ENCODE measurements at places on chromosomes 3 and 15. TPM values are rescaled to one million over a fixed set of nuclear protein-coding genes. Genes with fewer than 3 reads are reported as not detected.

- no peak for DNase-seq
Measured at GRCh38 chr3:31695280-31696008, 162.7 kb downstream of the STT3B start.

- DNase-seq: no peak
Measured at GRCh38 chr3:117150628-117151027, 441.0 kb downstream of the TUSC7 start.

- no peak for DNase-seq
Measured at GRCh38 chr3:179898024-179898423, 138.7 kb downstream of the PEX5L start.

- no peak for DNase-seq
Measured at GRCh38 chr15:69583626-69584025, 131.0 kb downstream of the RPLP1 start.

GRCh38 chr3:3113042-3113709 is 3.0 kb upstream of the IL5RA start:
- DNase-seq: no peak

GRCh38 chr3:141316851-141317250 is 51.5 kb upstream of the ZBTB38 start:
- no peak for DNase-seq

GRCh38 chr3:188946351-188947240 is 225.2 kb upstream of the TPRG1 start:
- DNase-seq: no peak

- no peak for DNase-seq
Measured at GRCh38 chr3:56547486-56547885, 9.5 kb upstream of the CCDC66 start.

Gene TGM4
- not detected for total RNA-seq

GRCh38 chr3:17805461-17805940 is 63.1 kb upstream of the TBC1D5 start:
- DNase-seq: no peak

Gene SCAANT1
- total RNA-seq: not detected

Gene PRICKLE2
- total RNA-seq: 61.1 TPM

Gene SLC22A13
- not detected for total RNA-seq

- DNase-seq: no peak
Measured at GRCh38 chr3:101850246-101851051, 1.1 kb downstream of the NFKBIZ start.

DNA sequence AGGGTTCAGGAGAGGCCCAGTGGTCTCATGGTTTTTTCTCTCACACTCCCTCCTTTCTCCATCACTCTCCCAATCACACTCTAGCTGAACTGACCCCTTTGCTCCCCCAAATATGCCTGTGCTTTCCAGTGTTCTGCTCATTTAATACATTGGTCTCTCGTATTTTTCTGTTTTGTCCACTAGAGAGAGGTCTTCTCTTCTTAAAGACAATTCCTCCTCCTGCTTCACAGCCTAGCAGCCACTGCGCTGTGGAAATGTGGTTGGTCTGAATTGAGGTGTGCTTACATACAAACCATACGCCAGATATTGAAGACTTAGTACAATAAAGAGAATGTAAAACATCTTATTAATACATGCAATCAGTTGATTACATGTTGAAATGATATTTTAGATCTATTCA is 60.6 kb upstream of the XCR1 start:
- no peak for DNase-seq

DNA sequence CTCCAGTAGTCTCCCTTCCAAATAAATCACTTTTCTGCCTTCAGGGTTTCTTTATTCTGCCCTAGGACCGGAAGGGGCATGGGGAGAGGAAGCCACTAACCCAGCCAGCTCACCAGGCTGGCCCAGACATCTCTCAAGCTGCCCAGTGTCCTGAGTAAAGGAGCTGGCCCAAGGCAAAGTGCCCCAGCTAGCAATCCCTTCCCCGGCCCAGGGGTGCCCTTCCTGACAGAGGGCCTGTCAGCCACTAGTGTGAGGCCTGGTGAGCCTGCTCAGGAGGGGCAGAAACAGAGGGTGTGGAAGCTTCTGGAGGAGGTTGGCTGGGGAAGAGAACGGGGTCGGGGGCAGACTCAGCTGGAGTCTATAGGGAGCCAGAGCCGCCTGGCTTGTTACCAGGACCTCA is 22.2 kb downstream of the SHF start:
- no peak for DNase-seq

Gene SLC7A14
- 2.8 TPM for total RNA-seq

- no peak for DNase-seq
Measured at GRCh38 chr15:80550219-80550907, 144.7 kb upstream of the ABHD17C start.

Gene COL7A1
- 1.5 TPM for total RNA-seq

DNA sequence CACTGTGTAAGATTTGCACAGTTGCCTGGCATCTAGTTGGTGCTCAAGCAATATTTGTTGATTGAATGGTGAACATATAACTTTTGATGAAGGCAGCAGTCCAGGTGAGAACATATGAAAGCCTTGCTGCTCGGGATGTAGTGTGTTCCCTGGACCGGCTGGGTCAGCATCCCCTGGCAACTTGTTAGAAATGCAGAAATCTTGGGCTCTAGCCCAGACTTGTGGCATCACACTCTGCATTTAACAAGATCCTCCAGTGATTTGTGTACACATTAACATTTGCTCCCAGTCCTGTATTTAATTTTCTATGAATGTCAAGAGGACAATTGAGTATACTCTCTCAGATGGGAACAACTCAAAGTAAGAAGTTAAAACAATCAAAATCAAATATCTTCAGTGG is 69.0 kb upstream of the SAMMSON start:
- DNase-seq: no peak

Gene ERC2
- 2.9 TPM for total RNA-seq

GRCh38 chr3:72601060-72601459 is 247.2 kb downstream of the SHQ1 start:
- DNase-seq: no peak

Gene MYH15
- not detected for total RNA-seq

GRCh38 chr3:2465842-2466241 is 367.2 kb downstream of the CNTN4 start:
- DNase-seq: no peak

DNA sequence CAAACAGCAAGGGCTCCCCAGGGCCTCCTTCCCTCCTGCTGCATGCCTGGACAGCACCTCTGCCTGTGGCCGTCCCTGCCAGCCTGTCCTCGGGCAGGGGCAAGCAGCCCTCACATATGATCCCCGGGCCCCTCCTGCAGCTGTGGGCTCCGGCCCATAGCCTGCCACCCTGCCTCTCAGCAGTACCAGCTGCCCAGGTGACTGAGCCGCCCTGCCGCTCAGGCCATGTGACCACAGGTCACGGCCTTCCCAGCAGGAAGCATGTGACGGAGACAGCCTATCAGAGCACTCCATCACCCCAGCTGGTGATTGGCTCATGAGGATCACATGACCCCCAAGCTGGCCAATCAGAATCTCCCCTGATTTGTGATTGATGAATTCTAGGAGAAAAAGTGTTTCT is 23.9 kb downstream of the ALDH1L1 start:
- DNase-seq: no peak

Gene ACAN
- not detected for total RNA-seq

- no peak for DNase-seq
Measured at GRCh38 chr3:134839990-134840389, 44.9 kb downstream of the EPHB1 start.

DNA sequence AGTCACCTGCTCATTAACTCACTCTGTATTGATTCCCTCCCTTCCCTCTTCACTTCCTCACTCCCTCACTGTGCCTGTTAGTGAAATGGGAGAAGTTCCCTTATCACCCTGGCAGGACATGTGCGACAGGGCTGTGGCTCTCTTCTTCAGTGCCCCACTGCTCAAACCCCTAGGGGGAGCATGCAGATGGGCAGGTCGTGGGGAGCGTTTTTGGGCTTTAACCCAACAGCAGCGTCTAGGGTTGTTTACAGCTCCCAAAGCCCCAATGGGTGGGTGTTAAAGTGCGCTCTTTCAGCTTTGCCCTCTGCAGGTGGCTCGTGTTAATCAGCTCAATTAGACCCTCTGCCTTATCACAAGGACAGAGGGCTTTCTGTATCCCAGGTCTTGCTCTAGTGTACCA is 447.8 kb upstream of the PROK2 start:
- DNase-seq: no peak

GRCh38 chr3:88040529-88040928 is 18.3 kb downstream of the CGGBP1 start:
- no peak for DNase-seq

Gene HDGFL3
- total RNA-seq: 83.6 TPM

DNA sequence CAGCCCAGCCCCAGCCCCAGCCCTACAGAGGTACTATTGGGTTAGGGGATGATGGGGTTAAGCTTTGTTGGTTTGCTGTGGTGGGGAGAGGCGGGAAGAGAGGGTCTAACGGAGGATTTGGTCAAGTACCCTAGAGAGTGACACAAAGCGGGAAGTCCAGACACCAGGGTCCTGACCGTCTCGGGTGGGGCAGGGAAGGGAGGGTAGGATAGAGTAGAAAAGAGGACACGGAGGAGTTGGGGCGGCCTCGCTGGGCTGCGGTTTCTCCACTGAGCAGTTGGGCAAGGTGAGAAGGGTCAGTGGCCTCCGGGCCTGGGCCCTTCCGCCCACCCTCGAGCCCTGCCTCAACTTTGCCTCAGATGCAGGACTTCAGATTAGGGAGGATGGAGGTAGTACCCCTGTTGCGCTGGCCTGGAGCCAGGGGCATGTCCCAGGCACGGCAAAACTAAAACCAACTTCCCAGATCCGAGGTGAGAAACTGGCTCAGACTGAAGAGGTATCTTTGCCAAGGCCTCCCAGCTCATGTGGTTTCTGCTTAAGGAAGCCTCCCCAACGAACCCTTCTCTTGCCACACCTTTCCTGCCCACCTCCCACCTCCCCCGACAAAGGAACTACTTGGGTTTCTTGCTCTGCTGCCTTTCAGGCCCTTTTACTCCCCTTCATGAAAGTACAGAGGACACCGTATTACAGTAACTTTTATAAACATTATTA is 551 bp downstream of the PML start:
- peak; percentile 76 for DNase-seq

Gene MRPS22
- total RNA-seq: 39.2 TPM

- DNase-seq: no peak
Measured at GRCh38 chr3:77535116-77535515, 495.2 kb downstream of the ROBO2 start.

DNA sequence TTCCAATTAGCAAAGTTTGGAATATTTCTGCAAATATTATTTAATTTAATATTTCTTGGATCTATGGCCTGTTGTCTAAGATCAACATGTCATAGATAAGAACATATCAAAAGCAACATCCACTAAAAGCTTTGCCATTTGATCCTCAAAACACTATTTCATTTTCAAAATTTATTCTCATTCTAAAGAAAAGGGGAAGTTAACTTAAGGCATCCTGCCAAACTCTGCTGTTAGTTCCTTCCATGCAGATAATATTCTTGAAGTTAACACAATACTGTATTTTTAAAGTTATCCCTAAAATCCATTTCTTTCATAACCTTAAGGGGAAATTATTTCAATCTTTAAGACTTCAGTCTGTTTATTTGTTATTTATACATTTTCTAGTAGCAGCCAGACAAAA is 28.2 kb upstream of the GBE1 start:
- DNase-seq: no peak

- no peak for DNase-seq
Measured at GRCh38 chr3:48960841-48961413, 29.1 kb upstream of the P4HTM start.

- DNase-seq: peak; percentile 26
Measured at GRCh38 chr3:195918176-195918575, 9.8 kb upstream of the TNK2 start.

DNA sequence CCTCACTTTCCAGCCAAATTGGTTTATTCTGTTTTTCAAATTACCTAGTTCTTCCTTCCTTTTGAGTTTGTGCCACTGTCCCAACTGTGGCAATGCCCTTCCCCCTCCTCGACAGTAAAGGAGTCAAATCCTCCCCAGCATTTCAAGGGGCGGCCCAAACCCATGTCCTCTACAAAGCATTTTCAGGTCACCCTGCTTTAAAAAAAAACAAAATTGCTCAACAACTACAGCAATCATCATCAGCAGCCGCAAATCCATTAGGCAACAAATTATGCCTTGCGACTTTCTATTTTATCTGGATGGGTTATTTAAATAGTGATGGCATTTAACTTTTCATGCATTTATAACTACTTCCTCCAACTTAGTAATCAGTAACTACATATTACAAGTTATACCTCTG is 32.7 kb downstream of the PLD1 start:
- no peak for DNase-seq

Gene SIDT1
- total RNA-seq: 1.9 TPM

DNA sequence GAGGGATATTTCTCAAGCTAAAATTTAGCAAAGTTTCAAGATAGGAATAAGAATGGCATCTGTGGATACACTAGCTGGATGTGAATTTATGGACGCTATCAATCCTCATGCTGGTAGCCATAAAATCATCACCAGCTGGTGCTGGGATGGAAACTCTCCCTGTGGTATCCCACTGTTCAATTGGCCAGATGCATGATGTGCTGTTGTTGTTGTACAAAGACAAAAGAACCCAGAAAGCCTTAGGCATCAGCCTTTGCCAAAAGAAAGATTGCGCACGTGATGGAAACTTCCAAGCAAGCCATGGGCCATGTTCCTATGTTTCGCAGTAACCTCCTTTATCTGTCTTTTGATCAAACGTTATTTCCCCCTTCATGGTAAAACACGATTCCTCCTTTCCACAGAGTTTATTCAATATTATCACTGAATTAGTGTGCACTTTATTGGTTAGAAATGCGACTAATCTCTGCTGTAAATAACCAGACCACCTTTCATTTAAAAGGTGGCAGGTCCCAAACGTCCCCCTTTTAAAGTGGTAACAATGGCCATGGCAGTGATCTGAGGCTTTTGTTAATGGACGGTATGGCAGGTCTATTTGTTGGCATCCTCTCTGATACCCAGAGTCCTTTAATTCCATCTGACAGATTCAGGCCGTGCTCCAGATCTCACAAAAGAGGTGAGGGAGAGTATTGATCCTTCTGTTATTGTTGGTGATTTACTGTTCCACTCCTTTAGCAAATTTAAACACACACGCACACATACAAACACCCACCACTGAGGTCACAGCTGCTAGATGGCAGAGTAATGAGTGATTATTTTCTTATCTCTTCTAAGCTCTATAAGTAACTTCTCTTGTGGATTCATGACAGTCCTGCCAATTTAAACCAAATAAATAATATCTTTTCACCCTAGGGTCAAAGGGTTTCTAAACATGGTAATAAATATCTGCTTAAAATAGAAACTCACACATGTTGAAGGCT is 291.2 kb upstream of the KCNMB2 start:
- DNase-seq: no peak

Gene ITIH3
- not detected for total RNA-seq
